ENCODE measurements at places on chromosomes 3 and 15.
A peak's percentile ranks its signal among the peaks of the same experiment; 100 is the strongest.

GRCh38 chr15:85430406-85431204 lies 50.2 kb downstream of the AKAP13 start:
- no peak for DNase-seq

DNA sequence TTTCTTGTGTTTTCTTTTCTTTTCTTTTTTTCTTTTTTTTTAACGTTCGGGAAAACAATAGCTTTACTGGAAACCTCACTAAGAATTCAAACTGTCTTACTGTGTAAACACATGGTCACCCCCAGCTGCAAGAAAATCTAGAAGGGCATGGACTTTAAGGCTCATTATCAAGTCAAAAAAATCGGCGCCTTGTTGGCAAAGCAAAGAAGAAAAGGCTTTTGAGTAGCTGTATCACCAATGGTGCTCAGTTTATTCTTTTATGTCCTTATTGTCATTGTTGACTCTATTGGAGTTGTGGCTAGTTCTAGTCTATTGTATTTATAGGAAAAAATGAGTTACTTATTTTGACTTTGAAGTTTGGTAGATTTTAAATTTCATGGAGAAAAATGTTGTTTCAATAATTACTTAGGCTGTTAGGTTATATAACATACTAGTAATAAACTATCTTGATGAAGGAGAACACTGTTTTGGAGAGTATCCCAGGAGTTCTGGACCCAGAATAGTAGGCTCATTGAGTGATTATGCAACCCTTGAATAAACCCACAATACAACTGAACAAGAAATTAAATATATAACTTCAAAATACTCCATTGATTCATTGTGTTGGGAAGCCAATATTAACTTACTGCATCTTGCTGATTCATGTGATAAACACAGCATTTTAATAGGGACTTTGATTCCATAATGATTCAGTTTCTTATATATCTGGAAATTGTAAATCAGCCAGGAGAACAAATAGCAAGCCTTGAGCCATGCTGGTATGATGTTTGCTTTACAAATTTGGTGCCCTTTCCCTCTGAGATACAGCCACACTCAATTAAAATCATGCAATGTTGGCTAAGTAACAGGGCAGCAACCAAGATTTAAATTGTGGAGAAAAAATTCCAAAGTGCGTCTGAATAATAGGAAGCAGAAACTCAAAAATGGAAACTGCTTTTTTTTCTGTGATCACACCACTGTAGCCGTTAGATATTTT lies 27.8 kb upstream of the GOLIM4 start:
- no peak for DNase-seq

- no peak for DNase-seq
Measured at GRCh38 chr3:170584585-170585007, 1.3 kb downstream of the SLC7A14 start.

- DNase-seq = no peak
Measured at GRCh38 chr3:189901481-189901880, 219.2 kb downstream of the P3H2 start.

DNA sequence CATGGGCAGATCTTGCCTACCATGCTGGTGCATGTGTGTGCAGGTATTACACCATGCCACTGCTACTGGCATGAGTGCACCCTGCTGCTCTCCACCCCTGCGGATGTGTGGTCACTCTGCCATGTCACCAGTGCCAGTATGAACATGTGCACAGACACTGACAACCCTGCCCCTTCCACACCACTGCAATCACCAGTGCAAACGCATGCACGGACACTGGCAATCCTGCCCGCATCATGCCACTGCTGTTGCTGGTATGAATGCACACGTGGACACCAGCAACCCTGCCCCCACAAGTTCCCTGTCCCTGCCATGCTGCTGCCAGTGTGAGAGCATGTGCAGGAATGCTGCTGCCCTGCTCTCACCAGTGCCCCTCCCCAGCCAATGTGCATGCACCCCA lies 24.8 kb upstream of the TUBGCP5 start:
- no peak for DNase-seq

- no peak for DNase-seq
Measured at GRCh38 chr3:127606086-127606805, 8.0 kb downstream of the MCM2 start.

DNA sequence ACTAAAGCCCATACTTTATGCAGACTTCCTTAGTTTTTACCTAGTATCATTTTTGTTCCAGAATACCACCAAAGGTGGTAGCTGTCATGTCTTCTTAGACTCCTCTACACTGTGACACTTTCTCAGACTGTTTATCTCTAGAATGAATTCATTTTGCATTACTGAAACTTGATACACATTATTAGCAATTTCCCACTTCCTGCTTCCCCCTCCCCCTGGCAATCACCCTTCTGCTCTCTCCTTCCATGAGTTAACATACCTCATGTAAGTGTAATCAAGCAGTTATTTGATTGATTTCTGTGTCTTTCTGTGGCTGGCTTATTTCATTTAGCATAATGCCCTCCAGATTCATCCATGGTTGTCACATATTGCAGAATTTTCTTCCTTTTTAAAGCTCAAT lies 204.9 kb downstream of the STAG1 start:
- peak; percentile 21 for DNase-seq

DNA sequence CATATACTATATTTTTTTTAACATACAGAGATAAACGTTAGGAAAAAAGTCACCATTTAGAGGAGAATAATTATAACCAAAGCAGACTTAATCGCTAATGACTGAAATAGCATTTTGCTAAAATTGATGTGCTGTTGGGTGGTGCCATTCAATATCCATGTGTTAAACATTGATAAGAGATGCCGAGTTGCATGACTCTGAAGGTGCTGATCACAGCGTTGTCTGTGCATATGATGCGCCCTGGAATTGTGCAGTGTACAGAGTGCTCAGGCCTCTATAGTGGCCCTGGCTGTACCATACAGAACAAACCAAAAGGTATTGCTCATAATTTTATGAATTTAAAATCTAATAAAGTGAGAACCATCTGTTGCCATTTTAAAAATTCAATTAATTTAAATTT lies 168.3 kb downstream of the MEIS2 start:
- no peak for DNase-seq

GRCh38 chr3:197961582-197961945 lies 1.5 kb downstream of the LMLN start:
- no peak for DNase-seq

DNA sequence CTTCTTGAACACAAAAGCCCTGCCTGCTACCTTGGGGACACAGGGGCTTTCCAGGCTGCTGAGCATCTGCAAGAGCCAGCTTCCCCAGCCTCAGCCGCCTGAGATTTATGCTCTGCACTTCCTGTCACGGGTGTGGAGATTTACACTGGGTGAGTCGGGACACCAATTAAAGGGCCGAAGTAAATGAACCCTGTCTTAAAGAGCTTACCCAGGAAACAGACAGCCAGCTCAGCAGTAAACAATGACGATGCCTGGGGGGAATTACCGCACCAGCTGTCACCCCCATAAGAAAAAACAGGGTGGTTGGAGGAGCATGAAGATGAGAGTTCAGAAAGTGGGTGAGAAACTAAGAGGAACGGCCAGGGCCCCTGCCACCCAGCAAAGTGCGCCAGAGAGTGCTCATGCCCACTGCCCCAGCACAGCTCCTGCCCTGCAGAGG lies 37.5 kb upstream of the IQSEC1 start:
- DNase-seq = no peak

GRCh38 chr3:195133013-195133412 lies 137.9 kb downstream of the XXYLT1 start:
- DNase-seq = no peak

GRCh38 chr3:44509393-44509921 lies 32.0 kb upstream of the ZNF445 start:
- DNase-seq = no peak

DNA sequence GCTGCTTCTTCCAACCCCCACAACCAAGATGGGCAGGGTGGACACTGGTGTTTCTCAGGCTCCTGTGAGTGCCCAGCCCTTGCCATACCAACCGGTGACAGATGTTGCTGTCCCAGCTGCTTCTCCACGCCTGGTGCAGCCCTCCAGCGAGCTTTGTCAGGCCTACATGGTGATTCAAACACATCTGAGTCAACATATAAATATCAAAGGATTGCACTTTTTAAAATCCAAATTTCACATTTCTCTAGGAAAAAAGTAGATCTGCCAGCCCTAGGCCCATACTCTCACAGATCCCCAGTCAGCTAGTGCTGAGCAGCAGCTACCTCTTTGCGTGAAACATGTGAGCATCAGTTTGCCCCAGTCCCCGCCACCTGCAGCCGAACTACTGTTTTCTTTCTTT lies 52.7 kb downstream of the RPN1 start:
- DNase-seq = no peak

GRCh38 chr15:50675535-50676144 lies 11.0 kb downstream of the TRPM7 start:
- DNase-seq = no peak

DNA sequence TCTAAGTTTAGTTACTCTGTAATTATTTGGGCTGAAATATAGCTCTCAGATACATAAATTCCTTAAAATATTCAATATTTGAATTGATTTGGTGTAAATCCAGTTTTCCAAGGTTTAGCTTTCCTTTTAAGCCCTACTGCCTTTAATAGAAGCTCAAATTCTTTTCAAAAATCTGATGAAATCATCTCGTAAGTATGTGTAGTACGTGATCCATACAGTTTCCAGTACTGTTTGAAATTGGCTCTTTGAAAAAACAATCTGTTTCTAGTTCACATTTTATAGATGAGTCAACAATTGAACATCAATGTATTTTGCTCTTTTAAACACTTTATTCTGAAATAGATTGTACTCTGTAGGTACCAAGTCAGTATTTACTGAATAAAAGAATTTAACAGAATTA lies 84.2 kb downstream of the LRRC49 start:
- no peak for DNase-seq

DNA sequence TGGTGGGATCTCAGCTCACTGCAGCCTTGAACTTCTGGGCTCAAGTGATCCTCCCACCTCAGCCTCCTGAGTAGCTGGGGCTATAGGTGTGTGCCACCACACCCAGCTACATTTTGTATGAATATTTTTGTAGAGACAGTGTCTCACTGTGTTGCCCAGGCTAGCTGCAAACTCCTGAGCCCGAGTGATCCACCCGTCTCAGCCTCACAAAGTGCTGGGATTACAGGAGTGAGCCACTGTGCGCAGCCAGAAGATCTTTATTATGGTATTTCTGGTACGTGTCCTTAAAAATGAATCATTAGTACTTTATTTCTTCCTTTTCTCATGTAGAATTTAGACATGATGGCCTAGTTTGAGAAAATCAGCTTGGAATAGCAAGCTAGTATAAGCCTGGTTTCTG lies 153.3 kb downstream of the BCHE start:
- DNase-seq = no peak

DNA sequence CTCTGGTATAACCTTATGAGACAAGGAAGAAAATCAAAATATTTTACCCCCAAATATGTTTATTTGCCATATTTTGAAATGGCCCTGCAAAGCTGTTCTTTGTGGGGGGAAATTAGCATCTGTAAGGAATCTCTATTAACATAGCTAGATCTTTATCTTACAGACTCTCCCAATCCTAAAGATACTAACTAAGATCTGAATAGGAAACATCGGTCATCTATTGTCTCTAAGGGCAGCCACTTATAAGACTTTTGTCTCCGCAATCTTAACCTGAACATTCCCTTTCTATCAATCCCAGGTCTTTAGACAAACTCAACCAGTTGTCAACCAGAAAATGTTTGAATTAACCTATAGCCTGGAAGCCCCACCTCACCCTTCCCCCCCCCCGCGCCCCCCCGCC lies 21.2 kb downstream of the UMPS start:
- no peak for DNase-seq

GRCh38 chr3:71388535-71389120 lies 194.9 kb downstream of the FOXP1 start:
- DNase-seq = no peak

- DNase-seq = no peak
Measured at GRCh38 chr3:189790658-189791057, 159.5 kb downstream of the TP63 start.

DNA sequence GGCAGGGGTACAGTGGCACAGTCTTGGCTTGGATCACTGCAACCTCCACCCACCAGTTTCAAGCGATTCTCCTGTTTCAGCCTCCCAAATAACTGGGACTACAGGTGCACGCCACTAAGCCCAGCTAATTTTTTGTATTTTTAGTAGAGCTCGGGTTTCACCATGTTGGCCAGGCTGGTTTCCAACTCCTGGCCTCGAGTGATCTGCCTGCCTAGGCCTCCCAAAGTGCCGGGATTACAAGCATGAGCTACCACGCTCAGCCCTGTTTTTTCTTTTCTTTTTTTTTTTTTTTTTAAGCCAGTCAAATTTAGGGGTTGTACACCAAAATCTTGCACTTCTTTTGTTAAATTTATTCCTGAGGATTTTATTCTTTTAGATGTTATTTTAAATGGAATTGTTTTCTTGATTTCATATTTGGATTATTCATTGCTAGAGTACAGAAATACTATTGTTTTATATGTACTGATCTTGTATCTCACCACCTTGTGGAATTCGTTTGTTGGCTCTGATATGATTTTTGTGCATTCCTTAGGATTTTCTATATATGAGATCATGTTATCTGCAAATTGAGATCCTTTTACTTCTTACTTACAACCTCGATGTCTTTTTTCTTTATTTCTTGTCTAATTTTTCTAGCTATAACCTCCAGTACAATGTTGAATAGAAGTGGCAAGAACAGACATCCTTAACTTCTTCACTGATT lies 65.6 kb downstream of the ZNF609 start:
- no peak for DNase-seq

GRCh38 chr3:54366007-54366750 lies 243.8 kb downstream of the CACNA2D3 start:
- DNase-seq = no peak

- no peak for DNase-seq
Measured at GRCh38 chr3:134445636-134446035, 40.1 kb downstream of the ANAPC13 start.

- DNase-seq = no peak
Measured at GRCh38 chr15:60819860-60820259, 340.9 kb upstream of the ICE2 start.

DNA sequence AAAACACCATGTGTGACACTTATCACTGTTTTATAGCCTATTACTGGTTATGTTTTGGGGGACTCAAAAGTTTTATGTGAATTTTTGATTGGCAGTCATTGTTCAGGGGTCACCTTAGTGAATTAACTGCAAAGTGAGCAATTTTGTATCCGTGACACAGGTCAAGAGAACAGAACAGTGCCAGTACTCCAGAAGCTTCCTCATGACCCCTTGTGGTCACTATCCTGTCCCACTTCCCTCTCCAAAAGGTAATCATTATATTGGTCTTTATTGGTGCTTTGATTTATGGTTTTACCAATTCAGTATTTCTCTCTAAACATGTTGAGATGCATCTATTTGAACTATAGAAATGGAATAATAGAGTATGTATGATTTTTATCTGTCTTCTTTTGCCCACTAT lies 107.1 kb downstream of the STT3B start:
- no peak for DNase-seq

GRCh38 chr3:155548195-155548594 lies 196.7 kb downstream of the PLCH1 start:
- DNase-seq = no peak
